Karpas-422 (cell line): ENCODE measurements at places on chromosomes 12 and 14. TPM values are rescaled to one million over a fixed set of nuclear protein-coding genes. Genes with fewer than 3 reads are reported as not detected.

DNA sequence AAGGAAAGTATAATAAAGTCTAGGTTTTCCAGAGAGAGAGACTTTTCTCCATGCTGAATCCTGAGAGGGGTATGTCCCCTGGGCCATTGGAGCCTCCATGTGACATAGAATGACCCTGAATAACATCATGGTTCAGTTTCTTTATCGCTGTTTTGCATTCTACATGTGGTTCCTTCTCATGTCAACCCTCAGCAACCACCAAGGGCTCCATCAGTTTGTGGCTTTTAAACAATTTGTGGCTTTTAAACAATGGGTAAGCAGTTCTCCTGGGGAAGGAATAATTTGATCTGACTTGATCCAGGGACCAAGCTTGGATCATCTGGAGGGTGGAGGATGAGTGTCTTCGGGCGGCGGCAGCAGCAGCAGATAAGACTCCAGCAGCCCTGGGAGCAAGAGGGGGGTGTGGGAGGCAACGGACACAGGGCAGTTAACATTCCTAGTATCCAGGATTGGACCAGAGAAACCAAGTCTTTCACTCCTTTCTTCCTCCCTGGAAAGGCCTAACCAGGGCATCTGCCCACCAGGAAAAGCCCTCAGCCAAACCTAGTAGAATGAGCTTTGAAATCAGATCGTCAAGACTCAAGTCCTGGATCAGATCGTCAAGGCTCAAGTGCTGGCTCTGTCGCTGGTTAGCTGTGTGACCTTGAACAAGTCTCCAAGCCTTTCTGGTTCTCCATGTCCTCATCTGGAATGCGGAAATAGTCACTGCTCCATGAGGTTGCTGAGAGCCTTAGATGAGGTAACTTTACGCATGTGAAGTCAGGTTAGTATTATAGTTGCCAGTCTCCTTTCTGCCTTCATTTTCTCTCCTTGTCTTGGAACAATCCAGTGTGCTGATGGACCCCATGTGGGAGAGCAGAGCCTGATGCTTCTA is 27.8 kb upstream of the FAM222A start:
- H3K27ac ChIP-seq: no peak overlapping the region
- H3K36me3 ChIP-seq: no peaks in the 10 kb centered on the region
- no peaks in the 10 kb centered on the region for H3K4me1 ChIP-seq

DNA sequence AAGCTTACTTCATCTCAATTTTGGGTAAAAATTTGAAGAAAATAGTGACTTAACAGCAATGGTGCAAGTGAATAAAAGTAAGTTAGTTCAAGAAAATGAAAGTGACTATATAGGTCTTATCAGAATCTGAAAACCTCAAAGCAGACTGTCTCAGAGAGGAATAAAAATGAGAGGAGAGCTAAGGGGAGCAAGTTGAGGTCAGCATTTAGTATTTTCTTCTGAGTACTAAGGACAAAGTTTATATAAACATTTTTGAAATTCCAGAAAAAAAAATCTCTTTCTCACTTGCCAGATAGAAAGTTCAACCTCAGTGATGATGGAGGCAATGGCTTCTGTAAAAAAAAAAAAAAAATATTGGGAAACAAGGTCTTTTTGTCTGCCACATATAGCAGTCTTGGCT is 414.1 kb downstream of the NPAS3 start:
- no peaks in the 10 kb centered on the region for H3K36me3 ChIP-seq
- peaks cover 3% of the 10 kb centered on the region; the same call in 1 of the 2 replicates for H3K27me3 ChIP-seq
- no peak for DNase-seq
- no peak overlapping the region for H3K4me3 ChIP-seq

GRCh38 chr12:8827551-8828256 is 5.3 kb downstream of the A2ML1 start:
- no peak overlapping the region for H3K4me3 ChIP-seq
- H3K27ac ChIP-seq: no peak overlapping the region
- H3K4me1 ChIP-seq: no peaks in the 10 kb centered on the region
- H3K27me3 ChIP-seq: no peaks in the 10 kb centered on the region
- DNase-seq: no peak

DNA sequence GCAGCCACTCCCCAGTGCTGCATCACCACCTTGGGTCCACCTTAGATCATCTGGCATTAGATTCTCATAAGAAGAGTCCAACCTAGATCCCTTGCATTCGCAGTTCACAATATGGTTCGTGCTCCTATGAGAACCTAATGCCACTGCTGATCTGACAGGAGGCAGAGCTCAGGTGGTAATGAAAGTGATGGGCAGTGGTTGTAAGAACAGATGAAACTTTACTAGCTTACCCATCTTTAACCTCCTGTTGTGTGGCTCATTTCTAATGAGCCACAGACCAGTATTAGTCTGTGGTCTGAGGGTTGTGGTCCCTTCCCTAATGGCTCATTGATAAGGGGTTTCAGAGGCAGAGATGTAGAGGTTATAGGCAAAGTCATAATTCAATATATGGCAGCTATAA is 615.9 kb upstream of the MIS18BP1 start:
- no peaks in the 10 kb centered on the region for H3K4me1 ChIP-seq
- no peak for DNase-seq
- H3K36me3 ChIP-seq: no peaks in the 10 kb centered on the region
- H3K27me3 ChIP-seq: no peaks in the 10 kb centered on the region
- H3K27ac ChIP-seq: no peak overlapping the region

HVCN1 gene
- 5.1 and 11.5 TPM in 2 replicates for total RNA-seq

DNA sequence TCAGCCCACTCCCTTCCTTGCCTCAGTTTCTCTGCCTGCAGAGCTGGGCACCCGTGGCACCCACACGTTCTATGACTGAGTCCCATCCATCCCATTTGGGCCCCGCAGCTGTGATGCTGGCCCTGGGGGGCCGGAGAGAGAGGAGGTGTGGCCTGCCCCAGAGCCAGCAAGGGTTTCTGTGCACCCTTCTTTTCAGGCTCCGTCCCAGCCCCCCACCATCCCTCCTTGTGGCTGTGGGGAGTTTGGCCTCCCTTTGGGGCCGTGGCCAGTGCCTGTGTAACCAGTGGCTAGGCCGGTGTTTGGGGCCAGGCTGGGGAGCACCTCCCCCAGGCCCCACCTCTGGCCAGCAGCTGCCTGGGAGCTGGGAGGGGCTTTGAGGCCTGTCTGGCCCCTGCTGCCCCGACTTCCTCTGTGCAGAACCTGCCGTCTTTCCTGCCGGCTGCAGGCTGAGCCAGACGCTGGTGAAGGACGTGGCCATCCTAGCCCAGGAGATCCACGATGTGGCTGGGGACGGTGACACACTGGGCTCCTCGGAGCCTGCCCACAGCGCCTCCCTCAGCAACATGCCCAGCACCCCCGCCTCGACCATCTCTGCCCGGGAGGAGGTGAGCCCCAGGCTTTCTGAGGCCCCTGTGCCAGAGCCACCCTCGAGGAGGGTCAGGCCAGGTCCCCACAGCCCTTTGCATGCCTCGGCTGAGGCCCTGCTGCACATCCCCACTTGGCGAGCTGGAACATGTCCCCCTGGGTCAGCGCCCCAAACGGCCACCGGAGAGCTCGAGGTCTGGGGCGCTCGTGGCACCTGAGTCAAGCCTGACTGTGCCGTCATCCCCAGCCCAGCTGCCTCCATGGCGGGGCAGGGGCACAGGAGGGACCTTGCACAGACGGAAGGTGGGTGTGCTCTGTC is 27.7 kb downstream of the CEP170B start:
- no peaks in the 10 kb centered on the region for H3K27me3 ChIP-seq
- peaks cover 29% of the 10 kb centered on the region for H3K4me1 ChIP-seq
- H3K27ac ChIP-seq: no peak overlapping the region

- no peaks in the 10 kb centered on the region for H3K36me3 ChIP-seq
- no peak for DNase-seq
- H3K4me3 ChIP-seq: no peak overlapping the region
- H3K4me1 ChIP-seq: no peaks in the 10 kb centered on the region
- H3K27ac ChIP-seq: no peak overlapping the region
These were observed 19.4 kb downstream of the PPP1R36 start for GRCh38 chr14:64569138-64569631.

DNA sequence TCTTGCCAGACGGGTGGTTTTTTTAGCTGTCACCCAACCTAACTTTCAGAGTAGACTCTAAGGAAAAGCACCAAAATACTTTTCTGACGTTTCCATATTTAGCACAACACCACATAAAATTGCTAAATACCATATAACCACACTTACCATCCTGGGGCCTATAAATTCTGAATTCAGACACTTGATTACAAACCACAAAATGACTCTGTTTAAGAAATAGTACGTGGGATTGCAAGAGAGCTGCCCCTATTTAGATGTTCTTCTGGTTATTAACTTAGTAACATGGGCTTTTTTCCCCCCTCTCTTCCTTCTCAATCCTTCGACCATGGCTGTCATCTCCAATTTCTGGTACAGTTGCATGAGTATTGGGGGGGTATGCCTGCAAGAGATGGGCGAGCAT is 287.7 kb downstream of the BMP4 start:
- H3K4me3 ChIP-seq: no peak overlapping the region
- DNase-seq: no peak
- H3K36me3 ChIP-seq: no peaks in the 10 kb centered on the region
- H3K4me1 ChIP-seq: no peaks in the 10 kb centered on the region
- no peaks in the 10 kb centered on the region for H3K27me3 ChIP-seq
- no peak overlapping the region for H3K27ac ChIP-seq

GRCh38 chr12:124434354-124434753 is 133.1 kb downstream of the NCOR2 start:
- no peaks in the 10 kb centered on the region for H3K27me3 ChIP-seq
- no peak overlapping the region for H3K27ac ChIP-seq
- no peaks in the 10 kb centered on the region for H3K4me1 ChIP-seq
- H3K36me3 ChIP-seq: peaks cover 7% of the 10 kb centered on the region; the same call in 1 of the 2 replicates
- no peak overlapping the region for H3K4me3 ChIP-seq

TMEM132C gene
- not detected in 2 replicates for total RNA-seq

DNA sequence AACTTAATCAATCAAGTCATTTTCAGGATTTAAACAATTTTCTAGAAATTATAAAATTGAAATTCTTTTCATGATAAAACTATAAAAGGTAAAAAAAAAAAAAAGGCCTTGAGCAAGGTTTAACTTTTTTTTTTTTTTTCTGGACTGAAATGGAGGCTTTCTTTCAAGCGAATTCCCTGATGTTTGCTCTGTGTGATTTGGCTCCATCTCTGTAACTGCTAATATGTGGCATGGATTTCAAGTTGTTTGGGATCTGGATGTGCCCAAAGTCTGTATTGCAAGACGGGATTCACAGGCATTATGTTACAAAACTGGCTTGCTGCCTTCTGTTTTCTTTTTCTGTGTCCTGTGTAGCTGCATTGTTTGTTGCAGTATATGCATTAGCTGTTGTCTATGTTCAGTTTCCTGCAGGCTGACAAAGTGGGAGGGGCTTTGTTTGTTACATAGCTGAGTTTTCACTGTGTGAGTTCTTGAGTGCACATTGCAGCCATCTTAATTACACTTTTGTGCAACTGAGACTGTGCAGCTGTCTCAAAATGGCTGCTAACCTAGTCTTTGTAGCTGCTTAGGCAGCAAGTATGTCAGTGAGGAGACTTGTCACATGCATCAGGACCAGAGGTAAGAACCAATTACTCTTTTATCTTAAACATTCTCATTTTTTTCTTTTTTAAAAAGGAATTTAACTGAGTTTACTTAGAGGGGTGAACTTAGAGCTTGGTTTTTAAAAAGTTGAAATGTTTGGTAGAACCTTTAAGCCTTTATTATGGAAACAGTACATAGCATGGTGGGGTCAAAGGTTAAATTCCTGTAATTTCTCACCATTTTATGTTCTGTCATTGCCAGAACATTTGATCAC is 19.5 kb downstream of the ATF7IP start:
- peaks cover 22% of the 10 kb centered on the region; the same call in 1 of the 2 replicates for H3K36me3 ChIP-seq
- DNase-seq: peak; percentile 96
- H3K4me3 ChIP-seq: peak overlapping the region; percentile 64
- H3K4me1 ChIP-seq: peaks cover 51% of the 10 kb centered on the region

RPL36AL gene
- total RNA-seq: 396 and 770 TPM in 2 replicates

DNA sequence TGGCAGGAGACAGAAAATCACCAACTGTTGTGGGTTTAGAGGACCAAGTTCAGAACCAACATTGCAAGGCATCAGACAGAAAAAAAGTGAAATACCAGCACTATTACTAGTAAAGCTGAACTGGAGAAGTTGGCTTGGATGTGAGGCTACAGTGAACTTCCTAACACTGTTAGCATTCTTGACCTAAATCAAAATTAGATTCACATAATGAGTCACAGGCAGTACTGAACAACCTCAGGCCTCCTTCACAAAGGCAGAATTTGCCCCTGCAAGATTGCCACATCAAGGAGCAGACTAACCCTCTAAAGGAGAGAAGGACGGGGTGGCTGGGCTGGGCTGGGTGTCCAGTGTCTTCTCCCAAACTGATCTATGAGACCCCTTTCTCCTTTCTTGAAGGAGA is 539.7 kb downstream of the SNAPC1 start:
- H3K36me3 ChIP-seq: no peaks in the 10 kb centered on the region
- no peak for DNase-seq
- H3K4me1 ChIP-seq: no peaks in the 10 kb centered on the region
- no peak overlapping the region for H3K27ac ChIP-seq

DNA sequence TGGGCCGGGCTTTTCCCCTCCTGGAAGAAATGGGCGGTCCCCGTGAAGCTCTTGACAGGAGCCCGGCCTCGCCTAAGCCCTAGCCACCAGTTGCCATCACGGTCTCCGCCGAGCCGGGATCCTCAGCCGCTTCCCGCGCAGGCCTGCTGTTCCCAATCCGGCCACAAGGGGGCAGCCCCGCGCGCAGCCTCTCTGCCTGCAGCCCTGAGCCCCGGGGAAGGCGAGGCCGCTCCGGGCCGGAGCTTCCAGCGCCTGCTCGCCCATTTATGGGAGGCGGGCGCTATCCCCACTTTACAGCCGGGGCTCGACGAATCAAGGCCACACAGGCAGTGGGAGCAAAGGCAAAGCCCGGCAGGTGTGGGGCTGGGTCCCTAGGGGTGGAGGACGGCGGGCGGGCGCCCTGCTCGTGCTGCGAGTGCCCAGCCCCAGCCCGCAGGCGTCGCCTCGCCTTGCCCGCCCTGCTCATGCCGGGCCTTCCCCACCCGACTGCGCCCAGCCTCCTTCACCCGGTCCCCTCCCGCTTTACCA is 61.5 kb downstream of the LGMN start:
- no peak overlapping the region for H3K4me3 ChIP-seq
- DNase-seq: peak; percentile 87
- H3K4me1 ChIP-seq: no peaks in the 10 kb centered on the region

KITLG gene
- not detected in 2 replicates for total RNA-seq

GRCh38 chr12:26319511-26319910 is 124.1 kb downstream of the SSPN start:
- no peaks in the 10 kb centered on the region for H3K27me3 ChIP-seq
- DNase-seq: peak; percentile 63
- peaks cover 33% of the 10 kb centered on the region for H3K4me1 ChIP-seq
- peak overlapping the region; percentile 93 for H3K27ac ChIP-seq
- H3K4me3 ChIP-seq: peak overlapping the region; percentile 35
- no peaks in the 10 kb centered on the region; the same call in 1 of the 2 replicates for H3K36me3 ChIP-seq
